ENCODE measurements at places on chromosomes 16 and 17.

GRCh38 chr17:33291248-33292200 is 1.6 kb downstream of the ASIC2 start:
- DNase-seq: peak; percentile 56

- no peak for DNase-seq
These were observed 9.2 kb downstream of the NXN start for GRCh38 chr17:970364-970763.

- DNase-seq: no peak
These were observed 817 bp downstream of the NME1 start for GRCh38 chr17:51154176-51154575.

DNA sequence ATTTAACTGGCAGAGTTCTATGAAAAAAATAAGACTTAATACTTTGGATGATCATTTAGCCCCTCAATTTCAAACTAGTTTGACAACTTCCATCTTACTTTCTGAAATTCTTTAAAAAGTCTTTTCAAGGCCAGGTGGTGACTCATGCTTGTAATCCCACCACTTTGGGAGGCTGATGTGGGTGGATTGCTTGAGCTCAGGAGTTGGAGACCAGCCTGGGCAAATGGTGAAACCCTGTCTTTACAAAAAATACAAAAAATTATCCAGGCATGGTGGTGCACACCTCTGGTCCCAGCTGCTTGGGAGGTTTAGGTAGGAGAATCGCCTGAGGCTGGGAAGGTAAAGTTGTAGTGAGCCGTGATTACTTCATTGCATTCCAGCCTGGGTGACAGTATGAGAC is 154.4 kb downstream of the TANC2 start:
- DNase-seq: no peak

GRCh38 chr16:2486645-2487516 is 12.0 kb downstream of the TBC1D24 start:
- DNase-seq: peak; percentile 84

DNA sequence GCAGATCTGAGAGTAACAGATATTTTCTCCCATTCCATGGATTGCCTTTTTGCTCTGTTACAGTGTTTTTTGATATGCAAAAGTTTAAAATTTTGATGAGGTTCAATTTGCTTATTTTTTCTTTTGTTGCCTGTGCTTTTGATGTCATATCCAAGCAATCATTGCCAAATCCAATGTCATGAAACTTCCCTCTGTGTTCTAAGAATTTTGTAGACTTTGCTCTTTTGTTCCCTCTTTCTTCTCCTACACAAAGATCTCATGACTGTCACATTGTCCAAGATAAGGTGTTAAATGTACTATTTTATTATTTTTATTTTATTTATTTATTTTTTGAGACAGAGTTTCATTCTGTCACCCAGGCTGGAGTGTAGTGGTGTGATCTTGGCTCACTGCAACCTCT is 18.9 kb upstream of the KCNH6 start:
- no peak for DNase-seq

DNA sequence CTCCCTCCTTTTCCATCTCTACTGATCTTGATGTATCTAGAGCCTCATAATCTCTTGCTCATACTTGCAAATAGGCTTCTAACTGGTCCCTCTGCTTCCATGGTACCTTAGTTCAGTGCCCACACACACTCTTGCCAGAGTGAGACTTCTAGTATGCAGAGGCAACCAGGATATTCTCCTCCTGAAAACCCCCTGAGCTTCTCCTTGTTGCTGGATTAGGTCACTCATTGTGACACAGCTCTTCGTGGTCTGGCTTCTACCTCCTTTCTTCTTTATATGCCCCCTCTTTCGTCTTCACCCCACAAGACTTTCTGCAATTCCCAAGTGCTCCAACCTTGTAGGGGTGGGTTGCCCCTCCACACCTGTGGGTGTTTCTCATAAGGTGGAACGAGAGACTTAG is 2.5 kb upstream of the FAM20A start:
- DNase-seq: no peak

DNA sequence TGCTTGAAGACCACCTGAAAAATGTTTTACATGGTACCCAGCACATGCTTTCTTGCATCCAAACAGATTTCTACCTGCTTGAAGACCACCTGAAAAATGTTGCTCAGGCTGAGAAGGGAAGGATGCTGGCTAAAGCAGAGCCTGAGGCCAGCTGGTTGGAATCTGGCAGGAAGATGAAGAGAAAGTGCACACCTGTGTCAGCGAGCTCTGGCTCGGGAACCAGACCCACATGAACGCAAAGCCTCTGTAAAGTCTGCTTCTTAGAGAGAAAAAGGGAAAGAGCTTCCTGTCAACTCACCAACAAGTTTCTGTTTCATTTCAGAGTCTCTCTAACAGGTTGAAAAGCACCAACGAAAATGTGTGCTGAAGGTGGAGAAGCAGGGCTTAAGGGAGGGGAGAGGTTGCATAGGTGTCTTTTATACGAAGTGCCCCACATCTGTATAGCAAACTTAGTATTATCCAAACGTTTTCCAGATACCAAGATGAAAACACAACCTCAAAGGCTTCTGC is 226.0 kb downstream of the TOX3 start:
- DNase-seq: no peak

DNA sequence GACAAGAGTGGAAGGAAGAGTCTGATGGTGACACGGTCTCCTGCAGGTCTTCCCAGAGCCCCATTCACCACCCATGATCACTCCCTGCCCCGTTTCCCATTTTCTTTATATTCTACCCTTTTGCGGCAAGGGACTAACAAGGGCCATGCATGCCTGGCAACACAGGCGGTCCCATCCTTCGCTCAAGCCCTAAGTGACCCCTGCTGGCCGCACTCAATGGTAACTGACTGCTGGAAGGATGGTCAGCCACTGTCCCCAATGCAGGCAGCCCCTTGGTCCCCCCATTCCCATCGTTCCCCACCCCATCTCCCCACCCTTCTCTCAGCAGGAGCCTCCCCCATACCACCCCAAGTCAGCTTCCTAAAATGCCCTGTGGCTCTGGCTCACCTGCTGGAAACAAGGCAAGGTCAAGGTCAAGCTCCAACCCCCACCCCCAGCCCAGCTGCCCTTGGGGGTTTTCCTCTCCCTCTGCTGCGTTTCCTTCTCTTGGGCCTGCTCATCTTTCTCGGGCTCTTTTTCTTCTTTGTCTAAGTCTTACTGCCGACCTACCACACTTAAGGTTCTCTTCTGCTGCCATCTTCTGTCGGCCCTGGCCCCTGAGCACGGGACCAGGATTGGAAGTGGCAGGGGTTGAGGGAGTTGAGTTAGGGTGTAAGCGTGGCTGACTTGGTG is 116.0 kb downstream of the RPTOR start:
- no peak for DNase-seq

- DNase-seq: peak; percentile 90
These were observed at the start of gene LAT for GRCh38 chr16:28984619-28985135. Gene LAT, plus strand, starts transcription at chr16:28985052. Its CDS starts 366 bp downstream, at chr16:28985418.

- no peak for DNase-seq
These were observed 81.0 kb upstream of the MYOCD start for GRCh38 chr17:12584727-12585126.

DNA sequence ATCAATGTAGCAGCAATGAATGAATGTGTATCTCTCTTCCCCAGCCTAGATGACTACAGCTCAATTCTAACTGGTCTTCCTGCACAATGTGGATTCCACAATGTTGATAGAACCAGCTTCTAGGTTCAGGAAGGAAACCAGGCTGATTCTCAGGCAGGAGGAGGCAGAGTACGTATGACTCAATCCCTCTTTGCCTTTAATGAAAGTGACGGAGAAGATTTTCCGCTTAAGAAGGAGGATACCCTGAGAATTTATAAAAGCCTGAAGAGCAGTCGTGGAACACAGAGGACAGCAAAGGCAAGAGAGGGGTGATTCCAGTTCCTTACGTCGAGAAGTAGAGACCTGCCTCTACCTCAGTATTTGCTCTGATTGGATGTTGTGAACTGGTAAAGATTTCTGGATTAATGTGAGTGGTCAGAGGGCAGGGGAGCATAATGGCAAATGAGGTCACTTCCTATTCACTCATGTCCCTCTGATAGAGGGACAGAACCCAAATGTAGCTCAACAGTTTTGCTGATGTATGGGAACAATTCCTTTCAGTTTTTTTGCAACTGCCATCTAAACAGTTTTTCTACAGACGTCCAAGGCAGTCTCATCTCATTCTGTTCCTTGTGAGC is 15.0 kb upstream of the SLC16A11 start:
- DNase-seq: no peak

- no peak for DNase-seq
These were observed 380.0 kb upstream of the XYLT1 start for GRCh38 chr16:17850581-17851250.

DNA sequence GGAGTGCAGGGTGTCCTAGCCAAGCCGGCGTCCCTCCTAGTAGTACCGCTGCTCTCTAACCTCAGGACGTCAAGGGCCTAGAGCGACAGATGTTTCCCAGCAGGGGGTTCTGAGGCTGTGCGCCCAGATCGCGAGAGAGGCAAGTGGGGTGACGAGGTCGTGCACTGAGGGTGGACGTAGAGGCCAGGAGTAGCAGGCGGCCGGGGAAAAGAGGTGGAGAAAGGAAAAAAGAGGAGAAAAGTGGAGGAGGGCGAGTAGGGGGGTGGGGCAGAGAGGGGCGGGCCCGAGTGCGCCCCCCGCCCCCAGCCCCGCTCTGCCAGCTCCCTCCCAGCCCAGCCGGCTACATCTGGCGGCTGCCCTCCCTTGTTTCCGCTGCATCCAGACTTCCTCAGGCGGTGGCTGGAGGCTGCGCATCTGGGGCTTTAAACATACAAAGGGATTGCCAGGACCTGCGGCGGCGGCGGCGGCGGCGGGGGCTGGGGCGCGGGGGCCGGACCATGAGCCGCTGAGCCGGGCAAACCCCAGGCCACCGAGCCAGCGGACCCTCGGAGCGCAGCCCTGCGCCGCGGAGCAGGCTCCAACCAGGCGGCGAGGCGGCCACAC is at the start of gene MMP2:
Gene MMP2, plus strand, starts transcription at position 372 of the 603 bp plus-strand sequence. CDS start 282 bp downstream, outside the sequence.
- no peak for DNase-seq

GRCh38 chr17:58092797-58093385 is 9.7 kb downstream of the DYNLL2 start:
- DNase-seq: peak; percentile 47

DNA sequence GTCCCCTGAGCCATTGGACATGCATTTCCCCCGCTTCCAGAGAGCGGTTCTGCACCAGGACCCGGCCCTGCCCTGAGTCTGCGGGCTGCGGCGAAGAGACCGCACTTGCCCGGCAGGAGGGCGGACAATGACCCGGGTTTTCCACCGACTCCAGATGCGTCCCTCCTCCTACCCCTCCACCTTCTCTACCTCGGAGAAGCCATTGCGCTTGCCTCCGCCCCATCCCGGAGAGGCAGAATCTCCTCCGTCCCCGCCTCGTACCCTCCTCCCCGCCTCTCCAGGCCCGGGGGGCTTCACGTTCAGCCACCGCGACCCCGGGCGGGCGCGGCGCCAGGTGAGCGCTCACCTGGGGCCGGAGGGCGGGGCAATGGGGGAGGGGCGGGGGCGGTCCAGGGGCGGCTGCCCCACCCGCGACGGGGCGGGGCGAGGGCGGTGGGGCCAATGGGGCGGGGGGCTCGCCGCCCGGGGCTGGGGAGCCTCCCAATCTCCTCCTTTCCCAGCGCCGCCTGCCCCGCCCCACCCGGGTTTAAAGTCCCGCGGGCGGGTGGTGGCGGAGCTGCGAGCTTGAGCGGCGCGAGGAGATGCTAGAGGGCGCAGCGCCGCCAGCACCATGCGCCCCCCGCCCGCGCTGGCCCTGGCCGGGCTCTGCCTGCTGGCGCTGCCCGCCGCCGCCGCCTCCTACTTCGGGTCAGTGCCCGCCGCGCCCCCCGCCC is at the start of gene WNT9B:
Gene WNT9B, plus strand, starts transcription at position 555 of the 713 bp plus-strand sequence. Its CDS starts 56 bp downstream, at position 611.
- DNase-seq: no peak

DNA sequence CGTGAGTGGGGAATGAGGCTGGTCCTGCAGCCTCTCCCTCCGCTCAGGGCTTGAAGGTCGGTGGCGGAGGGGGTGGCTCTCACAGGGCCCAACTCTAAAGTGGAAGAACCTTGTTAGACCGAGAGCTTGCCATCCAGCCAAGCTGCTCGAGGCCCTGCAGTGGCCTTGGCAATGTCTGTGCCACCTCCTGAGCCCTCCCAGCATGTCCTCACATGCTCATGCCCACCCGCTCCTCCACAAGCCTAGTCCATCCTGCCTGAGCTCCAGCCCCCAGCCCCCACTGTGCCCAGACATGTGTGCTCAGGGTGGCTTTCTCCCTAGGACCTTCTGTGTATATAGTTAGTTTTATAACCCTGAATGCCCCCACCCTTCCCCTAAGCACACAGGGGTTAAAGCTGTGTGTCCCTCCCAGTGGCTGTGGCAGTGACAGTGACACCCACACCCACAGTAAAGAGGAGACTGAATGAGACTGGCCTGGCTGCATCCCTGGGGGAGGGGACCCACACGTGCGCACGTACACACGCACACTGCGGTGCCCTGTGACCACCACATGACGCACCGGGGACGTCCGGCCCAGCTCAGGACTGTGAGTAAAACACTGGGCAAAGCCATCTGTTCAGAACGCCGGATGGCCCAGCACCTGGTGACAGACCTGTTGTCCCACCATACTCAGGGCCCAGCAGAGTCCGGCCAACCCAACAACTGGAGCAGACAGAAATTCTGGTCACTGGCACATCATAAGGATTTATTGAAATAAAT is 15.6 kb downstream of the PDK2 start:
- DNase-seq: no peak

DNA sequence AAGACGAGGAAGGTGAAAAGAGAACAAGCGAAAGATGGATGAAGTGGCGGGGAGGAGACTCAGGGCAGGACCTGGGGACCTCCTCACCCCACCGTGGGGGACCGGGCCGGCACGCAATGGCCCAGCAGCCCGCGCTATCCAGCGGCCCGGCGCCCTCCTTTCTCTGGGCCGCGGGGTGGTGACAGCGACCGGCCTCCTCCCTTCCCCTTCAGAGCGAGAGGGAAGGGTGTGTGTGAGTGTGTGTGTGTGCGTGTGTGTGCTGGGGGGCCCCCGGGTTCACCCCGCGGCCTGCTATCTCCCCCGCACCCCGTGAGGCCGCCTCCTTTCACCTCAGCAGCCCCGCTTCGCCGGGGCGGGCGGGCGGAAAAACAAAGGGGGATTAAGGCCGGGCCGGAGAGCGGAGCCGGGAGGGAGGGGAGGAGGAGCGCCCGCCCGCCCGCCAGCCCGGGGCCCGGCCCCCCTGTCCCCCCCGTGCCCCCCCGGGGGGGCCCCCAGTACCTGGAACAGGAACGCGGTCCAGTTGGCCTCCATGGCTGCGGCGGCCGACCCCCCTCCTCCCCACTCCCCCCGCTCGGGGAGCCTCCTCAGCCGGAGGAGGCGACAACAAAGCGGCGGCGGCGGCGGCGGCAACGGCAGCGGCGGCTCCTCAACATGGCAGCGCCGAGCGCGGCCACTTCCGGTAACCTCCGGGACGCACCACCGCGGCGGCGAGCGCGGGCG is at the start of gene VEZF1:
Gene VEZF1, minus strand, starts transcription at position 674 of the 720 bp plus-strand sequence. Its CDS starts 143 bp downstream, at position 531.
- peak; percentile 93 for DNase-seq
